ENCODE measurements at places on chromosomes 7 and 10.

GRCh38 chr10:103602028-103602851 lies 108.7 kb downstream of the NEURL1 start:
- no peak for DNase-seq

DNA sequence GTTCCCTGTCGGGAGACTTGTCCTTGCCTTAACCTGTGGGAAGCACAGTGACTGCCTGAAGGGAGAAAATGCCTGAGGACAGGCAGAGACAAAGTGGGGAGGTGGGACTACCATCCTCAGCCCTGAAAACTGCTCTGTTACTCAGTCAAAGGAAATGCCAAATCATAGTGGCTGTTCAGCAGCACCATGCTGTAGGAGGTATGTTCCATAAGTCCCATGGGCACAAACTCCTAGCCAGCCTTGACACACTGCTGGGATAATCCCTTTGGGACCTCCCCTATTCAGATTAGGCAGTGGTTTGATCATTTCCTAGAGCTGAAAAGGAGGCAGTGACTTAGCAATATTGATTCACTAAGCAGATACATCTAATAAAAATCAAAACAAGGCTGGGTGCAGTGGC lies 80.1 kb downstream of the MCU start:
- DNase-seq, result no peak

- DNase-seq, result no peak
These were observed 24.4 kb downstream of the GLI3 start for GRCh38 chr7:42212541-42213090.

GRCh38 chr10:72061491-72061890 lies 26.9 kb downstream of the SPOCK2 start:
- no peak for DNase-seq

GRCh38 chr10:102773986-102774385 lies 30.2 kb downstream of the WBP1L start:
- no peak for DNase-seq

GRCh38 chr7:100952641-100953040 lies 3.3 kb downstream of the MUC3A start:
- no peak for DNase-seq

GRCh38 chr7:16356301-16356958 lies 64.9 kb downstream of the CRPPA start:
- no peak for DNase-seq

- DNase-seq, result peak; percentile 91
These were observed at the start of gene GHITM for GRCh38 chr10:84139126-84140035. GHITM (plus strand) TSS chr10:84139509; CDS start chr10:84141501, 1,992 bp downstream.

DNA sequence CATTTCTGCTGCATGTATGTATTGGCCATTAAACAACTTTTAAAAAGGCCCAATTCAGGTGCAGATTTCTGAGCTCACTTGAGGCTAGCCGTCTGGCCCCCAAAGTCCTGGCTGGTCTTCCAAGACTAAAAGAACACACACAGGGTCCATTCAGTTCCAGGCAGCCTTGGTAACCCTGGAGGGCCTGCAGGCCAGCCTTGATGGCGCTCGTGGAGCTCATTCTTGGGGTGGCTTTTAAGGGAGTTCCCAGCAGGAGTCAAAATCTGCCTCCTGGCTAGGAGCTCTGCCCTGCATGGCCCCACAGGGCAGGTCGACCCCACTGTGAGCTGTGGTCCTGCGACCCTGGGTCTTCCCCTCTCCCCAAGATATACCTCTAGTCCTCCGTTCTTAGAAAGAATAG lies 28.8 kb downstream of the ANXA11 start:
- DNase-seq, result no peak

GRCh38 chr10:8242295-8242872 lies 187.9 kb downstream of the GATA3 start:
- no peak for DNase-seq

DNA sequence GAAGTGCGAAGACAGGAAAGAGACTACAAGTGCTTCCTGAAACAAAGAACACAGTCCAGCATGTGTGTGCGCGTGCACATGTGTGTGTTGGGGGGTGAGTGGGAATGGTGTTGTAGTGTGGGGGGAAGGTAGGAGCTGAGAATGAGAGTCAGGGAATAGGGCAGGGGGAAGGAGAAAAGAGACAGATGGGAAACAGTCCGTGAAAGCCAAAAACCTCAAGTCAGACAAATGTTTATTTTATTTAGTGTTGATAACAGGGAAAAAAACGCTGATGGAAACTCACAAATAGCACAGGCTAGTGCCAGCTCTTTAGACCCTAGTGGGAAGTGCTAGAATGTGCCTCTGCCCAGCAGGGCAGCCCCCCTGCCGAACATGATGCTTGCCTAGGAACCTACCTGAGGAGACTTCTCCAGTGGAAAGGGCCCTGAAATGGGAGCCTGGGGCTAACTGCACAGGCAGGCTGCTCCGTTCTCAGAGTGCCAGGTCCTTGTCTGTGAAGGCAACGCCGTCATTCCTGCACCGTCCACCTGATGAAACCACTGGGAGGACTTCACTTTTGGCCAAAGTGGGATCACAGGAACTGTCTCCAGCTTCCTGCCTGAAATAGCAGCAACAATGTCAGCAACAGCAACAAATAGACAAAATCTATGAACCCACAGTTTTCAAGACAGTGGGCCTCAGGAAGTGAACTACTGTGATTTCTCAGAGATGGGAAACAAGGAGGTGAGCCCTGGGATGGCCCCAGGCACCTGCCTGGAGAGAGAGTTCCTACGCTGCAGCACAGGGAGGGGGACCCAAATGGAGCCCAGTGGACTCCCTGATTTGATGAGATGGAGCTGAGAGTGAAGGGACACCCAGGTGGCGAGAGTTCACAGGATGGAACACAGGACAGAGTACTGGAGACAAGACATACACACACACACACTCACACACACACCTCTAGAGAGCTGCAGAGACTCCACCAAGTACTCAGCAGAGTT lies 379.7 kb downstream of the RPS24 start:
- DNase-seq, result peak; percentile 42

DNA sequence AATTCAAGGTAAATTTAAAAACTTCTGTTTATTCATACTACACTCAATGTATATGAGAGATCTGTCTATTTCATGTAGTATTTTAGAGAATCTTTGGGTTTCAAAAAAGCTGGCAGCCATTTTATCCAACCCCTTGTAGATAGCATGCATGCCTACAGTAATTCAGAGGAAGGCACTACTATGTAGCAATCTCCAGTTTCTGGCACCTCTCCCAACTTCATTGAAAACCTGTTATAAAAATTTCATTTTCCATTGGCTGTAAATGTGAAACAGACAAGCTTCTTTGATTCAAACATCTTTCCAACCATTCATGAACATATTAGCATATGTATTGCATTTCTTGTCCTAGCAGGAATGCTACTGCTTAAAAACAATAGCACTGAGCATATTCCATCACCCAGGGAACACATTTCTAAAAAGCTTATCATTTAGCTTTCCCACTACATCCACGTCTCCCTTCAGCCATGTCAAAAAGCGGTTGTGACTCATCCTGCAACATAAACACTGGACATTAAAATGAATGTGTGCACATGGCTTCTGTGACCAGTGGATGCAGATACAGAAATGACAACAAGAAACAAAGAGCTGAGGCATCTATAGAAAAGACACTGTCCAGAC lies 330.4 kb upstream of the AOAH start:
- DNase-seq, result no peak

GRCh38 chr7:128164061-128164954 lies 76.8 kb upstream of the LEP start:
- no peak for DNase-seq

GRCh38 chr10:29931833-29932232 lies 127.6 kb downstream of the JCAD start:
- no peak for DNase-seq

GRCh38 chr10:104255311-104255981 lies 754 bp downstream of the GSTO1 start:
- no peak for DNase-seq
